Inflammatory macrophage treated with lipopolysaccharide for 1 hour (primary cell): ENCODE measurements at places on chromosomes 11 and 22.

DNA sequence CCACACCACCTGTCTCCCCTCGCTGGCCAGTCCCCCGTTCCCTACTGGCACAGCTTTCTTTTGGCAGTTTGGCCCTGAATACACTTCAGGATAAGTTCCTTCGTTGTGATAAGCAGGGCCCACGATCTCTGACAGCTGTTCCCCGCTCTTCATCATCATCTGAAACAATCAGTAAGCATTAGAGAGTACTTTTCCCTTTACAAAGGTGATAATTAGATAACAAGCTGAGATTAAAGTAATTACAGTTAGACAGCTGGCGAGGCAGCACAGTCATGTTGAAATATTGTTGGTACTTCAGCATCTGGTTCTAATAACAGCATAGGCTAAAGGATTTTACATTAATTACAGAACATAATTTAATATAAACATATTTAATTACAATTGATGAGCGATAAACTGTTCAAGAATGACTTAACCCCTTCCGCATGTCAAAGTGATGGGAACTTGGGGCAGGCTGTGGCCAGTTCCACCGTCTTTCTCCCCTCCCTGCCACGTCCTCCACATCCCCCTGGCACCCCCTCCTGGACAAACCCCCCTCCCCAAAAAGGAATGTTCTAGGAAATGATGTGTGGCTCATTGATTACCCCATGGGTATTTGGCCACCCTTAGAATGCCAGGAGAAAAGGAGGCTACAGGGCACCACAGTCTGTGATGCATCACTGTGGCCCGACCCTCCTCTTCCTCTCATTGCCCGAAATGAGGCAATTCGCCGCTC is 134.9 kb downstream of the RCN1 start:
- no peak for DNase-seq

DNA sequence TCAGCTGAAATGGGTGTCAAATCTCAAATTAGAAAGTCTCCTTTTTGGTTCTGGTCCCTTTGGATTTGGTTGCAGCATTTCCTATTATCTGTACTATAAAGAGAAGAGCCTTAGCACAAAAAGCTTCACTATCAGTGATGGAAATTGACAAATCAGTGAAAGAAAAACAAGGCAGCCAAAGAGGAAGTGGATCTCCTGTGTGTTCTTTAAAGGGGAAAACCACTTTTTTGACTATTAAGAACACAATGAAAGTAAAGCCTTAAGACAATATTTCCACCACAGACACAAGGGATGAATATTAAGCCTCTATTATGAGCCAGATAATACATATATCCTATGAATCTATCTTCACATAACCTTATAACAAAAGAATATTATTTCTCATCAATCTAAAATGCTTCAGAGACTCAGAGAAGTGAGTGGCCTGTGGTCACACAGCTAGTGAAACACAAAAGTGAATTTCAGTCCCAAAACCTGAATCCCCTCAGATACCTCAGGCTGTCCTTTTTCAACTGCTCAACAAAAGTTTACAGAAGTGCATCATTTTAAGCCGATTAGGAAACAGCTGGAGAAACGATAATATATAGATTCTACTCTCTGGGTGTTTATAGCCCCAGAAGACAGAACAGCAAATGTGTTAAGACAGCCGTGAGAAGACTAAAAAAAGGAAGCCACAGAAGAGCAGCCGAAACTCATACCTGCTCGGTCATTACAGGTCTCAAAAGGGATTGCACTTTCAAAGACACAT is 24.4 kb upstream of the FSHB start:
- DNase-seq: no peak

DNA sequence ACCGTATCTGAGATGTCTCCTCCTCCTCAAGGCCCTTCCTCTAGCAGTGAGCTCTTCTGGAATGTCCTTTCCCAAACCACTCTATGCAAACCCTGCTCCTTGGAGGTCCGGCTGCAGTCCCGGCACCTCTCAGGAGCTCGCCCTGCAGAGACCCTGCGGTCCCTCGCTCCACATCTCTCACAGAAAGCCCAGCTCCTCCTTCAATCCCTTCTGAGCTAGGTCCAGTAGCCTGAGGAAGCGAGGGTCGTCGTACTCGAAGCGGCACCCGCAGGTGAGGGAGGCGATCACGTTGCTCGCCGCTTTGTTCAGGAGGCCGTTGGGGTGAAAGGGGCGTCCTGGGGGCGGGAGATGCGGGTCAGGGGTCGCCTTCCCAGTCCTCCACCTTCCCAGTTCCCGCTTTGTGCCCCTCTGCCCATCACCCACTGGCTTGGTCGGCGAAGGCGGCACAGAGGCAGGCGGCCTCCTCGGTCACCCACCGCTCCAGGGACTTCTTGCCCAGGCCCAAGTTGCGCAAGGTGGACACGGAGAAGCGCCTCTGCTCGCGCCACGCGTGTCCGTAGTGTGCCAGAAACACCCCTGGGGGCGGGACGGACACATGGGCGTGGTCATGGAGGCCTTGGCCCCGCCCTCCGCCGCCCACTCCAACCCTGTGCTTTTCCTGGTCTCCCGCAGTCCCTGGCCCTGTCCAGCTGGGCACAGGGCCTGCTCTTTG is 21.5 kb upstream of the CYP2D6 start:
- no peak for DNase-seq

- peak; percentile 65 for DNase-seq
These were observed 29.9 kb downstream of the ARVCF start for GRCh38 chr22:19986410-19987341.

DNA sequence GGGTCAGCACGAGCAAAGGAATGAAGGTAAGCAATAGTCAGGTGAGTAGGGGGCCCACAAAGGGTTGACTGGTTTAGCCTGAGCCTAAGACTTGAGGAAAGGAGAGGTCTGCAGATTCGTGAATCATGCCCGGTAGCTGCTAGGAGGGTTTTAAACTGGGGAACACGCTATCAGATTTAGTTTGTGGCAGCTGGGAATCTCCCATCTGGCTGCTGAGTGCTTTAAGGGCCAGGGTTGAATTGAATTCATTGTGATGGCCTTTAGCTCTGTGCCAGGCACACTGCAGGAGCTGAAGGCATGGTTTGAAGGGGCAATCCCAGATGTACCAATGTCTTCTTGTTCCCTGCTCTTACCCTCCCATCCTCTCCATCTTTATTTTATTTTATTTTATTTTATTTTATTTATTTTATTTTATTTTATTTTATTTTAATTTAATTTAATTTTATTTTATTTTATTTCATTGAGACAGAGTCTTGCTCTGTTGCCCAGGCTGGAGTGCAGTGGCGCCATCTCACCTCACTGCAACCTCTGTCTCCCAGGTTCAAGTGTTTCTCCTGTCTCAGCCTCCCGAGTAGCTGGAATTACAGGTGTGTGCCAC is 1.9 kb upstream of the NECTIN1 start:
- DNase-seq: no peak

DNA sequence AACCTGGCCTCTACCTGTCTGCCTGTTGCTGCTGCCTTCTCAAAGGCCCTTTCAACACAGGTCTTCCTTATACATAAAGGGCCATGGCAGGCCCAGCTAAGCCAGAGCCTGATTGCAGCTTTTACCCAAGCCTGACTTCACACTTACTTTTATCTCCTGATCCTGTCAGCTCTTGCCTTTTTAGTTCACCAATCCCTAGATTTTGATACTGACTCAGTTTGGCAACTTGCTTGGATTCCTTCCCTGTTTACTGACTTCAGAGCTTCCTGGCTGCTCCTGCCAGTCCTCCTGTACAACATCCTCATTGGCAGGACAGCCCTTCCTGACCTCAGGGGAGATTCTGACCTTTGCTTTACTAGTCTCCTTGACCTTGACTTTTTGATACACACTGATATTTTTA is 195.2 kb downstream of the NELL1 start:
- DNase-seq: no peak

DNA sequence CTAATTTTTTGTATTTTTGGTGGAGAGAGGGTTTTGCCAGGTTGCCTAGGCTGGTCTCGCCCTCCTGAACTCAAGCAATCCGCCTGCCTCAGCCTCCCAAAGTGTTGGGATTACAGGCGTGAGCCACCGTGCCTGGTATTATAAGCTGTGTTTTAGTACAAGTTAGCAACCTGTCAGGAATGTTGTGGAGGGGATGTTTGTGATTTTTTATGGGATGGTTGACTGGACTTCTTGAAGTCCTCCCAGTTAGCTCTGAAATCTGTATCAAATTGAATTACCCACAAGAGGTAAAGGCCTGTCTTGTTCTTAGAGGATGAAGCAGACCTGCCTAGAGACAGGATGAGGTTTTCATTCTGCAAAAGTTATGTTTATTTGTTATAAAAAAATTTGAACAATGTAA is 34.1 kb upstream of the IL18BP start:
- no peak for DNase-seq

GRCh38 chr22:45268167-45268957 is 16.4 kb upstream of the UPK3A start:
- no peak for DNase-seq

DNA sequence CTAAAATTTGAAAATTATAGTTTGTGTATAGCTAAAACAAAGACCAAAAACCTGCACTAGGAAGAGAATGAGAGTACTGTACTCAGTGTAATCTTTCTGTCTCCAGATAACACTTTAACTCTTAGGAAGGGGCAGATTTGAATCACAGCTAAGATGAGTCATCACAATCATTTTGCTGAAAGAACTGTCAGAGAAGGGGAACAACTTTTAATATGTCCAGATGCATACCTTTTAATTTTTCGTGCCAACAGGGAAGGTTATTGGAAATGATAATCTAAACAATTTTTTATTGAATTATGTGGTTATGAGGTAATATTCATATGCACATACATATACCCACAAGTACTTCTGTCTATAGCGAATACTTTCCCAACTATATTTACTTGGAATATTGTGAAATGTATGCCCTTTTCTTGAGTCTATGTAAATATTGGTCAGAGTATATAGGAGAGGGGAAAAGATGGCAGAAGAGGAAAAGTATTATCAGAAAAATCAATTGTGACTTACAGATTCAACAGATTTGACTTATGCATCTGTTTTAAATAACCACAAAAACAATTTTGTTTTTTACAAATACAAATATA is 51.1 kb upstream of the MUC15 start:
- no peak for DNase-seq

DNA sequence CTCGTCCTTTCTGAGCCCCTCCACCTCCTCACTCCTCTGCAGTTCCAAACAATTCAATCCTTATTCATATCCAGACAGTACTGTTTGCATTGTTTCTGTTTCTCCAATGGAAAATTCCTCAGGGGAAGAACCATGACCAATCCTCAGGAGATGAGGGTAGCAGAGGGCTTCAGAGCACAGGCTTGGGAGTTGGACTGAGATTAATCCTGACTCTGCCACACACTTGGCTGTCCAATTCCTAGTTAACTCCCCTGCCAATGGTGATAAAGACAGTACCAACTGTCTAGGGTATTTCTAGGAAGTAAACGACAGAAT is 58.0 kb downstream of the MICAL3 start:
- DNase-seq: no peak

DNA sequence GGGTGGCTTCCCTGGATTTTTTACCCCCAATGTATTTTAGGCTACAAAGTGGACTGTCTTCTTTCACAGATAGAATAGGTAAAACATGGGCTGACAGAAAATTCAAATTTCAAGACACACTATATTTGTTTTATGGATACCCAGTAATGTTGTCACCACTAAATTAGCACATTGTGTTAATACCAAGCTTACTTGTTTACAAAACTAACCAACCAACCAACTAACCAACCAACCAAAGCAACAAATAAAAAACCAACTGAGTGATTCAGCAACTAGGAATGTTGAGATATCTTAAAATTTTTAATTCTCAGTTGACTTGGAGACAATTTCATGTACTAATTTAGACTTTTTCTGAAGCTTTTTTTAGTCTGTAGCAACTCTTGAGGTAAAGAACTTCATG is 69.3 kb upstream of the CTSC start:
- DNase-seq: no peak

DNA sequence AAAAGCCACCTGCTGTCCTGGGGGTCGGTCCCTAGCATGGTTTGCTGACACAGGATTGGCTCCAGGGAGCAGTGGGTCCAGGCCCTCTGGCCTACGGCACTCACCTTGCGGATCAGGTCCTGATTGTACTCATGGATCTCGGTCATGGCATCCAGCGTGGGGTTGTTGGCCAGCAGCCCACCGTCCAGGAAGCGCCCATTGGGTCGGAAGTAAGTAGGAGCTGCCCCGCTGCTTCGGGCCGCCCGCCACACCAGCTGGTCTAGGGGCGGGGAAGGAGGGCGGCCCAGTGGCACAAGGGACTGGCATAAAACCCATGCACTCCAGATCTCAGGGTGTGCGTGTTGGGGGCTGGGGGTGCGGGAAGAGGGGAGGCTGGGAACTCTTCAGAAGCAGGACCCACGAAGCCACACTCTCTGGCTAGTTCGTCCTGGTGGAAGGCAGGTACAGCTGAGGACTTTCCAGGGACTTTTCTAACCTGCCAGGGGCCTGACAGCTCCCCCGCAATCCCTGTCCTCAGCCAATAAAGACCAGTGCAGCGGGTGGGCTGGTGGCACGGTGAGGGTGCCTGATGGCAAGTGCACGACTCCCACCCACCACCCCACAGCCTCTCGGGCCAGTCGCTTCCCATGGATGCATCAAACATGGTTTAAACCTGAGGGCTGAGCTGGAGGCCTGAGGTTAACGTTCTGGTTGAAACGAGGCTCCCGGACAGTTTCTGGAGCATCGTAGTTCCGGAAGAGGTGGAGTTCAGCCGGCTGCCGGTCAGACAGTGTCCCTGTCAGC is 5.1 kb upstream of the BAIAP2L2 start:
- no peak for DNase-seq
